CD4-positive, alpha-beta T cell treated with Interleukin-21 for 1 hour (primary cell): ENCODE measurements at places on chromosomes 16 and 17.
A peak's percentile ranks its signal among the peaks of the same experiment; 100 is the strongest.

DNA sequence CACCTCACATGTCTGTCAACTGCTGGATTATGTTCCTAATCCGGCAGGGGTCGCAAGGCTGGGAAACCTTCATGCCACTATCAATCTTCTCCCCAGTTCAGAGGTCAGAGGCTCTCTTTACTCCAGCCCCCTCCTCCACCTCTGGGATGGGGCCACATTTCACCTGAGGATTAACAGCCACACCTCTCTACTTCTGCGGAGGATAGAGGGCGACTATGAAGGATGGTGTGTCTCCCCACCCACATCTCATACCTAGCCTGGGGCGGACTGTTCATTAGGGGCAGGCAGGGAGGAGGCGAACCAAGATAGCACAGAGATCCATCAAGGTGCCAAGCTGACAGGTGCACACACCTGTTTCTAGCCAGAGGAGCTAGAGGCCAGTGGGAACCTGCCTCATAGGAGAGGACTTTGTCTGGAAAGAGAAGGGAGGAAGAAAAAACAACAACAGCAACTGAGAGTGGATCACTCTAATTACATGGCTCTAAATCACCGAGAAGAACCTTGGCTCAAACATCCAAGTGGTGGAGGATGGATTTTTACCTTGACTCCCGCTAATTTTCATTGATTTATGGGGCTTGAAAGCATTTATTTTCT lies 41.9 kb upstream of the SKAP1 start:
- DNase-seq, result no peak

GRCh38 chr16:46954562-46954961 lies 18.9 kb downstream of the DNAJA2 start:
- no peak for DNase-seq

DNA sequence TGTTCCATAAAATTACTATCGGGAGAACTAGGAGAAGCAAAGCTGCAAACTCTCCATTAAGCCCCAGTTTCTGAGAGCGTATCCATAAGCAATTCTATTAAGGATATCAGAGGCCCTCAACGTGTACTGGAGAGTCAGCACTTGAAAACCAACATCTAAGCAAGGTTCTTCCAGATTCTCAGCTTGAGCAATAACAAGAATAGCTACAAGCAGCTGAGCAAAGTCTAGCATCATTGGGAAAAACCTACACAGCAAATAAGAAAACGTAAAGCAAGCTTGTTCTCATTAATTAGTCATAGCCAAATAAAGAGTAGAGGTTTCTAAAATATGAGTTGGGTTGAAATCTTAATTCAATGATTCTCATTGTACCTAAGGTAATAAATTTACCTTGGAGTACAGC lies 26.9 kb upstream of the COX10 start:
- no peak for DNase-seq

DNA sequence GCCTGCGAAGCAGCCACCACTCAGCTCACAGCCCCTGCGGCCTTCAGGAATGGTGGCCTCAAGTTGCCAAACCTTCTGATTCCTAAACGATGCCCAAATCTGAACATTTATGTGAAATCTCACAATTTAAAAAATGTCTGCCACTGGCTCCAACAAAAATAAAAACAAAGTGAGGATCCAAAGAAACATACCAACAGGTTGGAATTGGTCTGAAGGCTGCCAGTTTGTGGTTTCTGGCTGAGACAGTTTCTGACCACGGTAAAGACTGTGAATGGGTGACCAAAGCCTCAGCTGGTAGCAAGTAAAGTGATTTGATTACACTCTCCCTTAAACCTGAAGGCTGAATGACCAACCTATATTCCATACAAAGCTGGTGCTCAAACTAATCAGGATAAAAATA lies 24.9 kb downstream of the LITAFD start:
- no peak for DNase-seq

GRCh38 chr17:263773-264172 lies 82.3 kb upstream of the DOC2B start:
- no peak for DNase-seq

GRCh38 chr16:85525420-85526184 lies 87.5 kb upstream of the GSE1 start:
- no peak for DNase-seq

GRCh38 chr17:38512473-38513058 lies 84.3 kb downstream of the ARHGAP23 start:
- DNase-seq, result no peak

DNA sequence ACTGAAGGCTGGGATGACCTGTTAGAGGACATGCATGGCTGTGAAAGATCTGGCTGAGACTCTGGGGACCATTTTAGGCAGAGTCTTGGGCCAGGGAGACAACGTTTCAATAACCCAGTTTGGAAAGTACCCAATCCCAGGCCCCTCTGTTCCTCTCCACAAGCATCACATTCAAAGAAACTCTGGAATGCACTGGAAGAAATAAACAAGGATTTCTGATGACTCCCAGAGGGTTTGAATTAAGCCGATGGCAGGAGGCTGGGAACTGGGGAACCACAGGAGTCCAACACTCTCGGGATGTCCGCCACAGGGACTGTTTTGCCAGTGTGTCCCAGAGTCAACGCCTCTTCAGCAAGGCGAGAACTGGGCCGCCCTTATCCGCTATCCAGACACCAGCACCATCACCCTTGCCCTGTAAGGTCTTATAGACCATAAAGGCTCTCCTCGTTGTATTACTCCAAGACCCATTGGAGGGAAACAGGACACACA lies 3.3 kb downstream of the PMP22 start:
- no peak for DNase-seq

DNA sequence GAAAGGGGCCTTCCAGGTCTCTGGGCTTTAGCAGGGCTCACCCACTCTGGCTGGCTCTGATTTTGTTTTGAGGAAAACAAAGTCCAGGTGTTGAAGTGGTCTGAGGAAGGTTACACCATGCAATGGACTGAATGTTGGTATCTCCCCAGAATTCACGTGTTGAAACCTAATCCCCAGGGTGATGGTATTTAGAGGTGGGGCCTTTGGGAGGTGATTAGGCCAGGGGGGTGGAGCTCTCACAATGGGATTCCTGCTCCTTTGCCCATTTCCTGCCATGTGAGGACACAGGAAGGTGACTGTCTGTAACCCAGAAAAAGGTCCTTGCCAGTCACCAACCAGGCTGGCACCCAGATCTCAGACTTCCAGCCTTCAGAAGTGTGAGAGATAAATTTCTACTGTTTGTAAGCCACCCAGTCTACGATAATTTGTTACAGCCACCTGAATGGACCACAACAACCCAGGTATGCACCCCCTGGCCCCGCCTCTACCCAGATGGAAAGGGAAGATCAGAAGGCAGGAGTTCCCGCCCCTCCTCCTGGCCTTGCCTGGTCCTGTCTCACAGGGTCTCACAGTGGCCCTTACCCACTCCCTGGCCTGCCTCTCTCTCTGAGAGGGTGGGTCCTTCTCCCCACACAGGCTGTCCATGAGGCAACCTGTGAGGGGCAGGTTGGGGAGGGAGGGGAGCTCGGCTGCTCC lies 32.0 kb downstream of the LRRC75A start:
- no peak for DNase-seq

DNA sequence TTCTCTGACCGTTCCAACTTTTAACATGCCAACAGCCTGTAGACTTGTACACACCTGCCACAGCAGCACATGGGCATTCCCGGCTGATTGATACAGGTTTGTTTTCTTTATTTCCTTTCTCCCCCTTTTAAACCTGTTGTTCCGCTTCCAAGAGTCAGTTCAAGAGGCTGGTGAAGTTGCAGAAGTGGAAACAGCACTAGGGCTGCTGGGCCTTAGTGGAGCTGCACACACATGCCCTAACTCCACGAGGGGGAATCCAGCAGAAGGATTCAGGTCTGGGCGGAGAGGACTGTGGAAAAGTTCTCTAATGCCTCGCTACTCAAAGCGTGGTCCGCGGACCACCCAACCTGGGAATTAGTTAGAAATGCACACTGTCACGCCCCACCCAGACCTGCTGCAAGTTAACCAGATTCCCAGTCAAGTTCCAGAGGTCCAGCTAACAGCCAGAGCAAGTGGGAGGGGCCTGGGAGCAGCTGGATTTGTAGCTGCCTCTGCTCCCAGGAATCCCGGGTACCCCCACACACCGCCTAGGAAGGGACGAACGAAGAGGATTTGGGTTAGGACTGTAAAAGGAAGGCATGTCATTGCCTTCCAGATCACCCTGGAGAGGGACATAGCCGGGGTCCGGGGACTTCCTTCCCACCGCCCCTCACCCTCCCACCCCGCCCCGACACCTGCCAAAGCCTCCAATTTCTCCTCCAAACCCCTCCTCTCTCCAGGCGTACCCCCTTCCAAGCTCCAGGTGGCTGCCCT lies 542 bp downstream of the SLC39A11 start:
- no peak for DNase-seq

GRCh38 chr16:50012182-50012581 lies 12.8 kb upstream of the CNEP1R1 start:
- no peak for DNase-seq

DNA sequence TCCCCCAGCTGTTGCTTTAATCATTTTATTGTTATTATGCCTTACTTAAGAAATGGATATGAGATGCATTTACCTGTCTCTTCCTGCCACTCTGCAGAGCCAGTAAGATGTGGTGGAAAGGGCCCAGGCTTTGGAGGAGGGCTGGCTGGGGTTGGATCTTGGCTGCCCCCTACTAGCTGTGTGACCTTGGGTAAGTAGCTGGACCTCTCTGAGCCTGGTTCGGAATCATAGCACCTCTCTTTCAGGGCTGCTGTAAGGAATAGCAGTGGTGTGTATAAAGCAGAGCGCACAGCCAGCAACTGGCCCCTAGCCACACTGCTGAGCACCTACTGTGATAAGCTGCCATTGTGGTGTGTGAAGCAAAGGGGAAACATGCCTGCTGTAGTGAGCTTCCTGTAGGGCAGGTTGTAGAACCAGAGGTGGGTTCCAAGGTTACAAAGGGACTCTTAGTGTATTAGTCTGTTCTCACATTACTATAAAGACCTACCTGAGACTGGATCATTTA lies 23.9 kb downstream of the MAPT start:
- DNase-seq, result no peak

GRCh38 chr16:68636064-68636560 lies 9.0 kb upstream of the CDH3 start:
- no peak for DNase-seq

- no peak for DNase-seq
Measured at GRCh38 chr16:67350324-67350723, 23.7 kb downstream of the LRRC36 start.

- DNase-seq, result peak; percentile 12
Measured at GRCh38 chr17:385178-385835, 32.7 kb upstream of the RPH3AL start.

GRCh38 chr17:7548585-7549400 lies at the start of gene TNFSF12:
Gene TNFSF12 (plus strand): TSS chr17:7549058. CDS start chr17:7549154, 96 bp downstream.
- DNase-seq, result peak; percentile 58

DNA sequence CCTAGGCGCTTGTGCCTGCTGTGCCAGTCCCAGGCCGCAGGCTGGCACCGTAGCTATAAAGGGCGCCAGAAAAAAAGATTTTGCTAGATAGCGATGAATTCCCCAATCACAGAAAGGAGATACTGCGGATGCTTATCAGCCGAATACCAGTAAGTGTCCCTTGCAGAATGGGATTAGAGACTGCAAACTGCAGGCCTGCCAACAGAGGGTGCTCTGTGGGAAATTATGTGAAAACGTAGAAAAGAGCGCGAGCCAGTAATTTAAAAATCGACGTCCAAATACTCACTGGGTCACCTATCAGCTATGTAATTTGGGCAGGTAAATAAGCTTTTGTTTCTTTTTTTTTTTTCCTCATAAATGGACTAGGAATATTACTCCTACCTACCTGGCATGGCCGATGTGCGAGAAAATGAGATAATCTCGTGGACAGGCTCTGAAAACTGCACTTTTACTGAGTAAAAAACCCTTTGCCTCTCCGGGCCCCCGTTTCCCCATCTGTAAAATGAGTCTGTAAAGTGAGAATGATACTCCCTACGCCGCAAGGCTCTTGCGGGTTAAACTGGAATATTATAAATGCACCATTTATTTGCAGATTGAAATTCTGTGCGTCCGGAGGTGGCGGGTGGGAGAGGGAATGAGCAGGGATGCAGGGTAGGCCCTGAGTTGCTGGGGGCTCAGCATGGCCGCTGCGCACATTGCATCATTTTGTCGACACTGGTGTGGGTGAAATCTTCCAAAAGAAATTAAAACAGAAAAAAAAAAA lies 1.2 kb upstream of the COG1 start:
- peak; percentile 77 for DNase-seq

DNA sequence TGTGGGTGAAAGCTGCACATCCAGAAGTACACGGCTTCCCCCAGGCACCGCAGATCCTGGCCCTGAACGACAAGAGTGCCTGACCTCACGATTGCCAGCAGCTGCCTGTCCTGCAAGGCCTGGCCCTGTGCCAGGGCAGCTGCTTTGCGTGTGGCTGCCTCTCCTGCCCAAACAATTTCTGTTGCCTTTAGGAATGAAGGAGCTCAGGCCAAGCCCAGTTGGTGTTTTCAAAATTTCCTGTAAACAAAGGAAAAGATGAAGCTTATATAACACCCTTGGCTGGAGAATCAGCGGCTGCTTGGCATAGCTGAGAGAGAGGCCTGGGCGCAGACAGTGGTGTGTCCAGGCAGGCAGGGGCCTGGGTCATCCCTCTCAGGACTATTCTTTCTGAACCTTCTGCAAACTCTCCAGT lies 11.7 kb upstream of the SLC47A2 start:
- DNase-seq, result no peak

- DNase-seq, result no peak
Measured at GRCh38 chr16:80300876-80301275, 239.9 kb upstream of the DYNLRB2 start.
